ENCODE measurements at places on chromosomes 2 and 18.

DNA sequence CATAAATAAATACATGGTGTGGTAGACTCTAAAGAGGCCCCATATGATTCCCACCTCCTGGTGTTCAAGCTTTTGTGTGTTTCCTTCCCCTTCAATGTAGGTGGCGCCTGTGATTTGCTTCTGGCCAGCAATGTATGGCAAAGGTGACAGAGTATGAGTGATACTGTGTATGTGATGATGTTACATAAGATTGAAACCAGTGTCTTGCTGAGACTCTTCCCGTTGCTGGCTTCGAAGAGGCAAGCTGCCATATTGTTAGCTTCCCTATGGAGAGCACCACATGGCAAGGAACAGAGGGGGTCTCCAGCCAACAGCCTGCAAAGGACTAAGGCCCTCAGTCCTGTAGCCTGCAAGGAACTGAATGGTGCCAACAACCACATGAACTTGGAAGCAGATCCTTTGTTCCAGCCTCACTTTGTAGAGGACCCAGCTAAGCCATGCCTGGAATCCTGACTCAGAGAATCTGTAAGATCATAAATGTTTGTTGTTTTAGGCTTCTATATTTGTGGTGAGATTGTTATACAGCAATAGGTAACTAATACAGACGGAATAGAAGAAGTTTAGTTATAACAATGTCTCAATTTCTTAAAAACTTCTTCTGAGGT, 1.7 kb upstream of the SMAD4 start:
- DNase-seq: peak; percentile 57

DNA sequence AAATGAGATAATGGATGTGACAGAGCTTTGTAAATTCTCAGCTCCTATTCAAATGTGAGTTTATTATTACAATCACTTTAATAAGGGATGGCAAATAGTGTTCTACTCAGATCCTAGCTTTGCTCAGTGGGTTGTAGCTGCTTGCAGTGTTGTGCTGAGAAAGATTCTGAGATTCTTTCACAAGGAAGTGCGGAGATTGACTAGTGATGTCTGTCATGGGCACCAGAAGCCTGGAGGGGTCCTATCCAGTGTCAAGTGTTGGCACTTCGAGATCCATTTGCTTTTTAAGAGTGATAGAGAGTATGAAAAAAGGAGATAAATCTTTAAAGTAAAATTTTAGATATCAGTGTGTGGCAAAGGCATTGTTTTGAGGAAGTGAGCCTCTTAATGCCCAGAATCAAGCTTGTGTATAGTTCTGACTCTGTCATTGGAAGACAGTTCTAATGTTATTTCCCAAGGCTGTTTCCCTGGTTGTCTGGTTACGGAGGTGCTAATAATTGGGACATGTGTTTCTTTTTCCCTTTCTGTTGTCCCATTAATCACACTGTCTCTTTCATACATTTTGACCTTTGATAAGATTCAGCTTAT, 181.7 kb upstream of the SPRED2 start:
- DNase-seq: no peak

GRCh38 chr2:218422403-218423086, 3.6 kb downstream of the VIL1 start:
- DNase-seq: no peak

DNA sequence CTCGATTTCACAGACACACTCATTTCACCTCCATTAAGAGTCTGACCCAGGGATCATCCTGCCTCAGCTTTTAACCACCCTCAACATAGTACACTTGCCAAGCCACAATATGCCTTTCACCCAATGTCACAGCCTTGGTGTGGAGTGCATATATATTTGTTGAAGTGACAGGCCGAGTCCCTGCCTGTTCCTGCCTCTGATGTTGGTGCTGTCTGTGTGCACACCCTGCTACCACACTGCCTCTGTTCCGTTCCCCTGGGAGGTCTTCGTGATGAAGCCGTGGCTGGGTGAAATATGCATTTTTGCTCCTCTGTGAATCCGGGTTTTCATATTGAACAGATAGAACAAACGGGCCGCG, 90.3 kb downstream of the RNF144A start:
- no peak for DNase-seq

DNA sequence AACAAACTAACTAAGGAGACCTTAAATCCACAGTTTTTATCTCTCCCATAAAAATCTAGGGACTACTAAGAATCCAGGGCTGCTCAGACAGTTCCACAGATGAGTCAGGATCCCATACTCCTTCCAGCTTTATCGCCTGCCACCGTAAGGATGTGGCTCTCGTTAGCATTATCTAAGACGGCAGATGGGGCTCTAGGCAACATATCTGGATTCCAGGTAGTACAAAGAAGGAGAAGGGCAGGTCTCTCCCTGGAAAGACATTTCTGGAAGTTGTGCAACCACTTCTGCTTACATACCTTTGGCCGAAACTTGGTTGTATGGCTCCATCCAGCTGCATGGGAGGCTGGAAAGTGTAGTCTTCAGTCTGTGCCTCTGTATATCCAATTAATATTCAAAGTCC, 149.4 kb downstream of the SP3 start:
- DNase-seq: no peak

- no peak for DNase-seq
Observed at GRCh38 chr2:129849559-129850160, 129.8 kb upstream of the RAB6C start.

DNA sequence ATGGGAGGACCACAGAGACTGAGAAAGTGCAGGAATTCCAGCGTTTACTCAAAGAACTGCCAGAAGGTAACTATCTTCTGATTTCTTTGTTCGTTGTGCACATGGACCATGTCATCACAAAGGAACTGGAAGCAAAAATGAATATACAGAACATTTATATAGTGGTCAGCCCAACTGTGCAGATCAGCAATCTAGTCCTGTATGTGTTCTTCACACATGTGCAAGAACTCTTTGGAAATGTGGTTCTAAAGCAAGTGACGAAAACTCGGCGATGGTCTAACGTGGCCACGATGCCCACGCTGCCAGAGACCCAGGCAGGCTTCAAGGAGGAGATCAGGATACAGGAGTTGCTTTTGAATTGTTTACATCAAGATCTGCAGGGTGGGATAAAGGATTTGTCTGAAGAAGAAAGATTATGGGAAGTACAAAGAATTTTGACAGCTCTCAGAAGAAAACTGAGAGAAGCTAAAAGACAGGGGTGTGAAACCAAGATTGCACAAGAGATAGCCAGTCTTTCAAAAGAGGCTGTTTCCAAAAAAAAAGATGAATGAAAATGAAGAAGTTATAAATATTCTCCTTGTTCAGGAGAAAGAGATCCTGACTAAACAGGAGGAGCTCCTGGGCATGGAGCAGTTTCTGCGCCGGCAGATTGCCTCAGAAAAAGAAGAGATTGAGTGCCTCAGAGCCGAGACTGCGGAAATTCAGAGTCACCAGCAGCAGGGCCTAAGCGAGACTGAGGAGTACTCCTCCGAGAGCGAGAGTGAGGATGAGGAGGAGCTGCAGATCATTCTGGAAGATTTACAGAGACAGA, 8.3 kb upstream of the CHST10 start:
- DNase-seq: no peak

GRCh38 chr2:191462370-191462769, 215.6 kb upstream of the NABP1 start:
- no peak for DNase-seq

- DNase-seq: no peak
Observed at GRCh38 chr2:74174909-74175308, 3.8 kb downstream of the MOB1A start.

GRCh38 chr2:240441993-240442411, 6.5 kb downstream of the GPC1 start:
- no peak for DNase-seq

DNA sequence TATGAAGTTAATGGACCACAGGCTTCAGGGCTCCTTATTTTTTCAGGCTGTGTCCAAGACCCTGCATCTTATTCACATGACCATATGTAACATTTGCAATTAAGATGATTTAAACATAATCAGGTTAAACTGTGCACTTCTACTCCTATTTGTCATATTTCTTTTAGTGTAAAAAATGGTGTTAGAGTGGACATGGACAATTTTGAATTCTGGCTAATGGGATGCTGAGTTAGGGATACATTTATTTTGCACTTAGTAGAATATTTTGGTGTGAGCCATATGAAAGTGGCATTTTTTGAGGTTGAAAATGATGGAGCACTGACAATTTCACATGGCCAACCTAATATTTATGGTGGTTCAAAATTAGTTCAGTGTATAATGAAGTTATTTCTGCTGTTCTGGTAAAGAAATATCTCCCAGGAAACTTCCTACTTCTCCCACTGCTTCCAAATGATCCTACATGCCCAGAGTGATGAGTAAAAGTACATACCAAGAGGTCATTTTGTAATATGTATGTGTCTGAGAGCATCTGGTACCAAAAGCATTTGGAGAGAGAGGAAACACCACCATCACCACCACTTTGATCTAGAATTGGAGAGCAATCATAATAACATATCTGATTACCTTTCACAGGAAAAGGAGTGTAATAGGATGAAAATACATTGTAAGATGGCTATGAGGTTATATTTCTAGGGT, 36.0 kb downstream of the GULP1 start:
- DNase-seq: no peak

GRCh38 chr2:98216616-98217015, 129.6 kb upstream of the CNGA3 start:
- DNase-seq: no peak

GRCh38 chr2:109322111-109322510, 193.1 kb downstream of the SH3RF3 start:
- DNase-seq: no peak

- DNase-seq: no peak
Observed at GRCh38 chr18:74631623-74632350, 34.1 kb downstream of the ZNF407 start.

DNA sequence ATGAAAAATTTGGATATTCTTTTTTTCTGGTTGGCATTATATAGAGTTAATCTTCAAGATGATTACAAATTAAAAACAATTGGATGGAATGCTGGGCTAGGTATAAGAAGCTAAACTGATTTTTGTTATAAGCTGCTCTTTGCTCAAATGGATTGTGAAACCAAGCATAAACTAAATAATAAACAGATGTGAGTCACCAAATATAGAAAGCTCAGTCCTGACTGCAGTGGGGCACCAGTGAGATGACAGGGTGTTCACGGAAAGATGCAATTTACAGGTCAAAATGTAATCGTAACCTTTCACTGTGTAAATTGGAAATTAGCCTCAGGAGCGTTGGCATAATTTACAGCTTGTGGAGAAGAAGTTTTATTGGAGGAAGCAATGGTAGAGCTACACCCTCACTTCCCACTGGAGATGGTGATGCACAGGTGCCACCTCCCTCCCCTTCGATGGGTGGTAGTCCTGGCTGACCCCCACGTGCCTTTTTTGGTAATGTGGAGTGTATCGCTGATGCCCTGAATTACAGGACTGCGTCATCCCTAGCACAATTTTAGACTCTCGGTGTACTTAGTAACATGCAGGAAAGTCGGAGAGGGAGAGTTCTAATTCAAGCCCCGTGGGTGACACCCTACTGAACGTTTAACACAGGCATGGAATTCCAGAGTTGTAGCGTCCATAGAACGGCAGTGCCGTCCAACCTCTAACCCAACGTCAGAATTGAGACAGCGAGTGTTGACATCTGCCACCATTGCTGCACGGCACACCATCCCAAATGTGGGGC, 73.9 kb upstream of the NFATC1 start:
- no peak for DNase-seq

DNA sequence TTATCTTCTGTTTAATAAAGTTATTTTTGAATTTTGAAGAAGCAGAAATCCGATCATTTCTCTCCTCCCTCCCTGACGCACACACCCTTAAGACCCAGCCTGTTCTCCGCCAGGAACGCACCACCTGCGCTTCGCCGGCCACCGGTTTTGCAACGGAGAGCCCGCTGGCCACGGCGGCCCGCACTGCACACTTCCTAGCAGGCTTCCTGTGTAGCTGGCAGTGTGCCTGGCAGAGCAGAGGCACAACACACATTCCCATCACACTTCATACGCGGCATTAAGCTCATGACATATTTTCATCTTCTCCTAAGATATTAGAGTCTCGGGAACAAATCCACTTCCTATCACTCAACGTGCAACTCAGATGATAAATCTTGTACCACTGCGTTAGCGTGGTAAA, 148.0 kb downstream of the HDAC4 start:
- peak; percentile 48 for DNase-seq

GRCh38 chr2:117982376-117983033, 31.4 kb downstream of the CCDC93 start:
- no peak for DNase-seq

GRCh38 chr2:62296034-62296831, 100.3 kb downstream of the B3GNT2 start:
- no peak for DNase-seq
